NCI-H1048 (cell line): ENCODE measurements at places on chromosomes 12 and 14.

DNA sequence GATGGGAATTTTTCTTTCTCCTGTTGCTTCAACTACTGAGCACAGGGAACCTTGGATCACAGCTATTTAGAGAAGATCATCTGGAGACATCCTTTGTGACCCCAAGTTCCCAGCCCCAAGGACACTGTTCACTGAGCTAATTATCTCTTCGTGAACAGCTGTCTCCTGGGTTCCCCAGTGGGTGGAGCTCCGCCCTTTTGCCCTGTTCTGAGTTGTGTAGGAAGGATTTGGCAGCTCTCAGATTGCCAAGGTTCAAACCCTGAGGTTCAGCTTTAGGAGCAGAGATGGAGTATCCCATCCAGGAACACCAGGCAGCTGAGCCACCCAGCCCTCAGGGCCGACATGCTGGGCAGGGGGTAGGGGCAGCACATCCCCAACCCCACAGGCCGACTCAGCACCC, 32.0 kb downstream of the NGB start:
- no peak for DNase-seq

- no peak for DNase-seq
Observed at GRCh38 chr14:84826294-84826693, 703.6 kb upstream of the FLRT2 start.

- no peak for DNase-seq
Observed at GRCh38 chr12:64639466-64639865, 29.2 kb downstream of the RASSF3 start.

DNA sequence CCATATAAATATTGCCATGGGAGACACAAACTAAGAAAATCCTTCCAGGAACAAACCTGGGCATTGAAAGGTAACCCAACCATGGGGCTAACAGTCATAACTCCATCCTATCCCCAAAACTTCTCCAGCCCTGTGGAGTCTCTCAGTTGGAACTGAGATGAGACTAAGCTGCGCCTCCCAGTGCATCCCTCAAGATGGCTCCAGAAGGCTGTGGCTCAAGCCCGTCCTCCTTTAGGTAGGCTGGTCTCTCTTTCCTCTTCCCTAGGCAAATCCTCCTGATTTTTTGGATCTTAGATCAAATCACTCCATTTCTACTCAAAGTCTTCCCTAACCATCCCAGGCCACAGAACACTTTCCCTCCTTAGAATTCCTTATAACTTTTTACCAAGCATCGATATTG, 364.3 kb upstream of the CCDC196 start:
- DNase-seq = no peak

DNA sequence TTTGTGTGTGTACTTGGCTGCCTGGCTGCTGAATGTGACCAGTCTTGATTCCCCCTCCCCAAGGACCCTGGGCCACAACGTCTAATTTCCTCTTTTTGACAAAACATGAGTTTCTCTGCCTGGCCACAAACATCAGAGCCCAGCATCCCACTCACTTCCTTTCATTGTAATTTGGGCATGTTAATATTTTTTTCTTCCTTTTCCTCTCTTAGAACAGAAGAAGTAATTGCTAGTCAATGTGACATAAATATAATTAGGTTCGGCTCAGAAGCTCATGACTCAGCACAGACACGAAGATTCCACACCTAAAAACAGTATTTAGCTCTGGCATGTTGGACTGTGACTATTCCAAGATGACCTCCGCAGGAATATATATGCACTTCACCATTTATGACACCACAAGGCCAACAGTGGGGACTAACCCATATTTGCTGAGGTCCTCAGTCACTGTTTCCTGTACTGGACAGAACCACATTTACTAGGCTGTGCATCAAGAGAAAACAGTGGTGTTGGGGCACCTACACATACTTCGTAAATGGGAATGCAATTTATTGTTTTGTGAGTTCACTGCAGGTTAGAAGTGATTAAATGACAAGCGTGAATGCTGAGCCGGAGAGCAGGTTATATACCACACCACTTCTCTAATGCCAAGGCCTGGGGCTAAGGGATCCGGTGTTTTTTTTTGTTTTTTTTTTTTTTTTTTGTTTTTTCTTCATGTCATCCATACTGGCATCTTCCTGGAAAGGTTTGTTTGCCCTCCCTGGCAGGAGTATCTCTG, 4.2 kb downstream of the GSG1 start:
- DNase-seq = no peak

DNA sequence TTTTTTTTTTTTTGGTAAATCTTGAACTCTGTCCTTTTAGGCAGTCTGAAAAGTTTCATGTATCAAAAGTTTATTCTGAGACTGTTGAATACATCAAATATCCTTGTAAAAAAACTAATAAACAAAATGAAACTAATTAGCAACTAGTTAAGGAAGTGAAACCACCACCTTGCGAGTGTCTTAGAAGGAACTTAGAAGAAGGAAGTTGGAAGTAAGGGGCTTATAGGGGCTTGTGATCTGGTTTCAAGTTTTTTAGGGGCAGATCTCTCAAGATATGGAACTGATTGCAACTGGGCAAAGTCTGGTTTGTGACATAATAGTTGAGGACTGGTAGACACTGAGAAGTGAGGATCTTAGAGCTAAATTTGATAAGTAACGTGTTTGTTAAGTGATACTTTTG, 748.8 kb downstream of the C12orf50 start:
- no peak for DNase-seq

GRCh38 chr12:53259891-53260290, 8.2 kb upstream of the ESPL1 start:
- no peak for DNase-seq

- no peak for DNase-seq
Observed at GRCh38 chr12:50016501-50017475, 8.5 kb downstream of the RACGAP1 start.

GRCh38 chr12:81798294-81798693, 39.1 kb upstream of the PPFIA2 start:
- DNase-seq = no peak

DNA sequence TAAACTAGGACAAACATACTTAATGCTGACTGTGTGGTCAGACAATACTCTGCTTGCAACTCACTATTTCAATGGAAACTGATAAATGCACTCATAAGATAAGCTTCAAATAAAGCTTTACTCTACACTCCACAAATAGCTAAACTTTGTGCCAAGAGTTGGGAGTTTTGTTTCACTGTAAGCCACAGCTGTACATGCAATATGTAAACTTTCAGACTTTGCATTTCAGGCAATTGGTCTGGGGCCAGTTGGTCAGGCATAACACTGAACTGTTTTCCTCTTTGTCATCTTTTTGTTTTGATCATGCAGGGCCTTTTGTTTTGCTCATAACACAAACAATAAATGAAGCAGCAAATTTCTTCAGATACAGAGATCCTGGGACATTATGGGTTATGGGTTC, 426.2 kb downstream of the IPO8 start:
- no peak for DNase-seq

GRCh38 chr14:106013879-106014376, 487.5 kb downstream of the TMEM121 start:
- no peak for DNase-seq

DNA sequence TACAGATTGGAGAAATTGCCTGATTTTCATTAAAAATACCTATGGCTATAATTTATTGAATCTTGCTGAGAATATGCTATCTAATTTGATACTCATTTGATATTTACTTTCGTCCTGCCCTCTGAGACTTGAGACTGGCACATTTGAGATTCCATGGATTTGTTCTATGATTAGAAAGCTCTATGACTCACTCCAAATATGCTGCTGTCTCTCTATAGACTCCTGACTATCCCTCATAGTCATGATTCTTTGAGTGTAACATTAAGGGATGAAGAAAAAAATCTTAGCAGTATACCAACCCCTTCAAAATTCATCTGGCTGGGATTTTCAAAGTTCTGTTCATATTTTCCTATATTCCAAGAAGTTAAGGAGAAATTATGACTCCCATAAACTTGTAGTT, 191.9 kb downstream of the LRIG3 start:
- no peak for DNase-seq

DNA sequence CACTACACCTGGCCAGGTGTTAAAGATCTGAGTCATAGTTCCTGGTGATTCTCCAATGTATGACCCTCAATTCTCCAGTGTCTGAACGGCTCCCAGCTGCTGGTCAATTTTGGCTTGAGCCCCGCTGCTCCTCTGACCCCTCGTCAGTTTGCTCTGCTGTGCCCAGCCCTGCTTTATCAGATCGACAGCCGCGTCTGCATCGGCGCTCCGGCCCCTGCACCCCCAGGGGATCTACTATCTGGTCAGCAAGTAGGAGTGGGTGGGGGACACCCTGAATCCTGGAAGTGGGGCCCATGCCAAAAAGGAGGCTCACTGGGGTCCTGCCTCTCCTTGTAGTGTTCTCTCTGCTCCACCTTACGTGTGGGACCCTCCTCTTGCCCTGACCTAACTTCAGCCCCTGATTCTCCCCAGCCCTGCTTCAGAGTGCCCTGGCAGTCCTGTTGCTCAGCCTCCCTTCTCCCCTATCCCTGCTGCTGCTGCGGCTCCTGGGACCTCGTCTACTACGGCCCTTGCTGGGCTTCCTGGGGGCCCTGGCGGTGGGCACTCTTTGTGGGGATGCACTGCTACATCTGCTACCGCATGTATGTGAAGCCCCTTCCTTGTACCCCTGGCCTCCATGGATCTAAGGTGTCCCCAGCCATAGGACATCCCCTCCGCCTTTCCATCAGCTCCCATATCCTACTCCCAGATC, 5.0 kb downstream of the SLC39A5 start:
- no peak for DNase-seq

- no peak for DNase-seq
Observed at GRCh38 chr12:63419154-63419553, 249.1 kb downstream of the DPY19L2 start.

DNA sequence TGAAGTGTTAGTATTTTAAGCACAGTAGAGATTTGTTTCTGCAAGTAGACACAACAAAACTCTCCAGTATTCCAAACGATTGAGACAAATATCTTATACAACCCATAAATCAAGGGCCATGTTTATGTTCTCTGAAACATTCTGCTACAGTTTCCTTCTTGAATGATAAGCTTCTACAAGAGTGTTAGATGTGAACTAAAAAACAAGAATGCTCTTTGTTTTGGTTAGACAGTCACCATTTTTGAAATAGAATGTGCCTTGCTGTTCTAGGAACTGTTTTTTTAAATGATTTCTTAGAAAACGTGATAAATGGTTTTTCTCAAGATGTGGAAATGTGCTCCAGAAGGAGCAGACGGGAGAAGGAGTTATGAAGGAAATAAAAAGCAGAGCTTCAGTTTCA, 1656.3 kb upstream of the FLRT2 start:
- no peak for DNase-seq

- DNase-seq = no peak
Observed at GRCh38 chr14:74793506-74794155, 30.5 kb downstream of the YLPM1 start.

GRCh38 chr12:74922117-74922516, 287.5 kb downstream of the KCNC2 start:
- DNase-seq = no peak

DNA sequence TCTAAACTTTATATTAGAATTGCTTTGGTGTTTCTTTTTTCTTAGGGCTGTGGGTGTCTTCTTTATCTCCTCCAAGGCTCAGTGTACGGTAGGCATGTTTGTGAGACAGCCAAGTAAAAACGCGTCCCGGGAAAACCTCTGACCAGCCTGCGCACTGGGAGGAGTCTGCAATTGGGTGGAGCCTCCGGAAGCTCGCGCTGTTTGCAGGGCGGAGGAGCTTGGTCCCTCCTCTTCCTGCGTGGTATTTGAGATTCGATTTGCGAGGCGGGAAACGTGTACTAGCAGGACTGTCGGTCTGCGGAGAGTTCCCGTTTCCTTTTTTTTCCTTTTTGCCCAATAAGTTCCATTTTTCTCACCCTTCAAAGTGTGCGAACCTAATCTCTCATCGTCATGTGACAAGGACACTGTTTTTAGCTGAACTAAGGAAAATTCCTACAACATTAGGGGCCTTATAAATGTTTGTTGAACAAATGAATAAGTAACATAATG, 182.1 kb upstream of the OTX2 start:
- DNase-seq = no peak

- DNase-seq = no peak
Observed at GRCh38 chr12:80752464-80752863, 35.8 kb downstream of the MYF5 start.

DNA sequence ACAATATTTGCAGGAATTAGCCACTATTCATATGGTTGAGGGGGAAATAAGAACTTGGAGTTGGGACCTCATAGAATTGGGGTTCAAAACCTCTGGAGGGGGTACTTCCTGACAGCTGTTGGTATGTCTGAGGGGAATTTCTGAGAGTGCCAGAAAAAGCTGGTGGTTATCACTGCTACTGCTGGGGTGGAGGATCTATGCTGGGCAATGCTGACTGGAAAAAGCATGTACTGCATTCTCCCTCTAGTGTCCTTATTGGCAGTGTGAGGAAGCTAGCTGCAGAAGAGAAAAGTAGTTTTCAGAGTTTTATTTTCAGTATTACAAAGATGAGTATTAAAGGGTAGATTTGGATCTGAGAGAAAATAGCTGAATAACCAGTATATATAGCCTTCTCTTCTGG, 88.8 kb downstream of the FUT8 start:
- DNase-seq = no peak

DNA sequence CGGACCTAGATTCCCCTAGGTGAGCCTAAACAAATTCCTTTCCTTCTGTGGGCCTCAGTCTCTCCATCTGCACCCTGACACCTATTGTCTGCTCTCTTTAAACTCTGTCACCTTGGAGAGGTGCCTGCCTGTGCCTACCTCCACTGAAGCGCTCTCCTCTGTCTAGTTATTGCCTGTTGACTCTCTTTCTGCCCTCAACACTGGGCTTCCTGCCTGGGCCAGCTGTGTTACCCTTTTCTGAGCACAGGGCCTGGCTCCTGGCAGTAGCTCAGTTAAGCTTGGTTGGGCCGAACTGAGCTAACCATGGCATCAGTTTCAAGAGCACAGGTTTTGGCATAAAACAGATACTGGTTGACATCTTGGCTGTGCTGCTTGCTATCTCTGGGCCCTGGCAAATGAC, 43.5 kb downstream of the PRMT8 start:
- DNase-seq = no peak

DNA sequence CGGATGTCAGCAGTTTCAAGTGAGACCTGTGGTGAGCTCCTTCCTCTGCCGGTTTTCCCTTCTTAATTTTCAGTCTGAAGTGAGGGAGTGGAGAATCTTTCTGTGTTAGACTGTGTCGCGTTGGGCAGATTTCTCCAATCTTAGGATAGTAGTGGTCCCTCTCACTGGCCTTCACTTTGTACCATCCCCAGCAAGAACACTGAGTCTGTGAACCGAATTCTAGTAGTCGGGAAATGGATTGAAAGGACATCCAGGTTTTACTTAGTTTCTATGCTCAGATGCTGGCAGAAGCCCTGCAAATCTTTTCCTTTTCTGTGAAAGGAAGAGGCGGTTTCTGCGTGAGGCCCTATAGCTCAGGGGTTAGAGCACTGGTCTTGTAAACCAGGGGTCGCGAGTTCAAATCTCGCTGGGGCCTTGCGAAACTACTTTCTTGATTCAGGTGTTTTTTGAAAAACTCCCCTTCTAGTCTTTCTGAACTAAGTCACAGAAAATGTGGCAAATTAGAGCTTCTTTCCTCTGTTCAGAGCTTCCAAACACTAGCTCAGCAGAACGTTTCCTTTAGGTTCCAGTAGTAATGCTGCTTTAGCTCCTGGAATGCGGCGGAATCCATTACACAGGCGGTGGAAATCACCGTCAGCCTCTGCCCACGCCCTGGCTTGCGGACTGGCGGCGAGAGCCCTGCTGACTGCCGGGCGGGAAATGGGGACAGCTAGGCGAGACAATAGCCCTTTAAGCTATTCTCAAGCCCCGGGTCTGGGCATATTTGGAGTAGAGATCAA, 2.8 kb upstream of the RNASE4 start:
- DNase-seq = no peak

GRCh38 chr14:54220071-54220703, 176.6 kb upstream of the CDKN3 start:
- DNase-seq = no peak
